NCI-H1417 (cell line): ENCODE measurements at places on chromosomes 12 and 14.
A peak's percentile ranks its signal among the peaks of the same experiment; 100 is the strongest.

DNA sequence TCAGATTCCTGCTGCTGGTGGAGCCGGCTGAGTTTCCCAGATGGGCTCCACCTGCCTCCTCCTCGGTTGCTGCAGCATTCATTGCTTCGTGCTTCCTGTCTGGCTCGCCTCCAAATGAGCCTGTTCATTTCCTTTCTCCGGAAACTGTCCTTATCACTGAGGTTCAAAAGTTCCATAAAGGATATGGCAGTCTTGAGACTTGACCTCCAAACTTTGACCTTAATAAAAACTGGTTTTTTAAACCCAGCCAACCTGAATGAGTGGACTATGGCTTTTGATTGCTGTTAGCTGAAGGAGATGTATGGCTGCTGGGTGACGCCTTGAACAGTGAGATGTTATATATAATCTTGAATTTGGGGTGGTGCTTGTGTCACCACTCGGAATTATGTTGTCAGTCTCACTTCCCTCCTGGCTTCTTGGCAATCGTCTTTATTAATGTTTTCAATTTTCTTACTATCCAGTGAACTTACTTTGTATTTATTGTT, 62.7 kb downstream of the RASSF3 start:
- peak; percentile 28 for DNase-seq

GRCh38 chr14:80266930-80267329, 55.6 kb upstream of the DIO2 start:
- DNase-seq = no peak

GRCh38 chr14:65600742-65601141, 188.2 kb downstream of the FUT8 start:
- no peak for DNase-seq

DNA sequence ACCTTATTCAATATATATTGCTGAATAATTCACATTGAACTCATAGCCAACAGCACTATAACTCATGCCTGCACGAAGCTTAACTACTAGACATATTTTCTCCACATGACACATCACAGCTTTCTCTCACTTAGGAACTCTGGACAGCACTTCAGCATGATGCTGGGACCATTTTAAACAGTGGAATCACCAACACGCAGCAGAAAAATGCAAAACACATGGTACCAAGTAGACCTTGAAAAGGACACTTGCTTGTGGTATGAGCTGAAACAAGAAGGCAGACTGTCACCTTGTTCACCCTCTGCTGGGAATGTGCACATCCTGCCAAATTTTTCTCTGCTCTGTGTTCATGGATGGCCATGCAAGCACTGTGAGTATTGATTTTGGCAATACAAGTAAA, 34.8 kb upstream of the CD9 start:
- DNase-seq = no peak

GRCh38 chr12:1246637-1247036, 255.6 kb downstream of the ERC1 start:
- DNase-seq = no peak

DNA sequence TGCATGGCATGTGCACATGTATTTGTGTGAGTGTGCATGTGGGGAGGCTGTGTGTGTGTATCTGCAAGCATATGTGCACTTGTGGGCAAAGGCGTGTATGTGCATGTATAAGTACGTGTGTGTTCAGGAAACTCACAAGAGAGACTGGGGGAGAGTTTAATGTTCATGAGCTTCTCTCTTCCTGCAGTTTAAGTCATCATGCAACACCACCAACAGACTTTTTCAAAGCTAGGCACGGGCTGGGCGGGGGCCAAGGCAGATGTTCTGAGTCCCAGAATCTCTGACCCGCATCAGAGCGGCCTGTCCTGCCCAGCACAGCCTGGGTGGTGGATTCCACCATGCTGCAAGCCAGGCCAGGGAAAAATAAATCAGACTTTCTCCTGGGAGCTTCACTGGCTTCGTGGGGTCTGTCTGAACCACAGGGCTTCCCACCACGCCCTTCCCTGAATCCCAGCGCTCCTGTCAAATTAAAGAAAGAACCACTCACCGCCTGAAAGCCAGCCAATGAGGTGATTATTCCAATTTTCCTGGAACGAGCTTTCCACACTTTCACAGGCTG, 75.7 kb downstream of the PITPNM2 start:
- DNase-seq = no peak

DNA sequence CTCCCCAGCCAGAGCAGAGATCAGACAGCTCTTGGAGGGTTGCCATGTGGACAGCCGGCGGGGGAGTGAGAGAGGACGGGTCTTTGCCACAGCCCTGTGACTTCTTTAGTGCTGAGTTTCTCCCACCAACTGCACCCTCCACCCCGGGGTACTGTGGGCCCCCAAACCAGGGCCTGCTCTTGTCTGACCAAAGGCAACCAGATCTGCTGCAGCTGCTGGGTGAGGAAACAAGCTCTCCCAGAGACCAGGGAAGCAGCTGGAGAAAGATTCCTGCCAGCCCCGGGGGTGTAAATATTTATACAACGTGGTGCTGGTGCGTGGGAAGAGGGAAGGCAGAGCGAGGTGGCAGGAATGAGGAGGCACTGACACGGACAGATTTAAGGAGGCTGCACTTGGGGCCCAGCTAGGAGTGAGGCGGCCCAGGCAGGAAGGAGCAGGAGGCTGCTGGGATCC, 14.3 kb upstream of the ZFP36L1 start:
- peak; percentile 41 for DNase-seq

DNA sequence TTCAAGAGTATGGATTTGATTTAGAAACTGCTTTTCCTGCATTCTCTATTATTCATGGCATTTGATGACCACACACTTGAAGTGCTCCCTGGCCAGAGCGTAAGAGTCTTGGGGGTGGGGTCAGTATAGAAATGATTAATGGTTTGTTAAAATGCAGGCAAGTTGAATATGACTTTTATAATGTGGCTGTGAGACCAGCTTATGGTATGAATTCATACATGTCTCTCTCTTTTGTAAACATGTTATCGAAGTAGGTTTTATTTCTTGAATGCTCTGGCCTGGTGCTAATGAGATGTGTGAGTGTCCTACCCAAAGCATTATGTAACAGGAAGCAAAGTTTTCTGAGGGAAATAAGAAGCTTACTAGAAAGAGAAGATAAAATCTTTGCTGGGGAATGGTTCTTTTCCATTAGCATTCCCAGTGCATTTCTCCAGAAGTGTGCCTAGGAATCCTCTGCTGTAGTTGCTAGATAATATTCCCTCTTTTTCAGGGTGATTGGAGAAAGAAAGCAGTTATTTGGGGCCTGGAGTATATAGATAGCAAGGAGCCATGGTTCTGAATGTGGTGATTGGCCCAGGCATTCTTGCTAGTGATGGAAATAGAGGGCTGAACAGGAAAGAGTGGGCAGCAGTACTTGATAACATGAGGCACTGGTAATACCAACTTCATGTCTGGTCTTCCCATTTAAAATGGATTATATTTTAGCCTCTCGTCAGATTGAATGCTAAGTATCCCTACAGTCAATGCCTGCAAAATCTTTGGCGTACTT, 289.7 kb downstream of the RAD51B start:
- DNase-seq = no peak

DNA sequence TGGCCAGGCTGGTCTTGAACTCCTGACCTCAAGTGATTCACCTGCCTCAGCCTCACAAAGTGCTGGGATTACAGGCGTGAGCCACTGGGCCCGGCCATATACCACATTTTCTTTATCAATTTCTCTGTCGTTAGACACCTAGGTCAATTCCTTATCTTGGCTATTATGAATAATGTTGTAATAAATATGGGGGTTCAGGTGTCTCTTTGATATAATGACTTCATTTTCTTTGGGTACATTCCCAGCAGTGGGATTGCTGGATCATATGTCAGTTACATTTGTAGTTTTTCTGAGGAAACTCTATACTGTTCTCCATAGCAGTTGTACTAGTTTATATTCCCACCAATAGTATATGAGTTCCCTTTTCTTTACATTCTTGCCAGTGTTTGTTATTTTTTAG, 67.8 kb upstream of the DDHD1 start:
- DNase-seq = no peak

GRCh38 chr12:63440048-63440447, 228.2 kb downstream of the DPY19L2 start:
- DNase-seq = peak; percentile 50

DNA sequence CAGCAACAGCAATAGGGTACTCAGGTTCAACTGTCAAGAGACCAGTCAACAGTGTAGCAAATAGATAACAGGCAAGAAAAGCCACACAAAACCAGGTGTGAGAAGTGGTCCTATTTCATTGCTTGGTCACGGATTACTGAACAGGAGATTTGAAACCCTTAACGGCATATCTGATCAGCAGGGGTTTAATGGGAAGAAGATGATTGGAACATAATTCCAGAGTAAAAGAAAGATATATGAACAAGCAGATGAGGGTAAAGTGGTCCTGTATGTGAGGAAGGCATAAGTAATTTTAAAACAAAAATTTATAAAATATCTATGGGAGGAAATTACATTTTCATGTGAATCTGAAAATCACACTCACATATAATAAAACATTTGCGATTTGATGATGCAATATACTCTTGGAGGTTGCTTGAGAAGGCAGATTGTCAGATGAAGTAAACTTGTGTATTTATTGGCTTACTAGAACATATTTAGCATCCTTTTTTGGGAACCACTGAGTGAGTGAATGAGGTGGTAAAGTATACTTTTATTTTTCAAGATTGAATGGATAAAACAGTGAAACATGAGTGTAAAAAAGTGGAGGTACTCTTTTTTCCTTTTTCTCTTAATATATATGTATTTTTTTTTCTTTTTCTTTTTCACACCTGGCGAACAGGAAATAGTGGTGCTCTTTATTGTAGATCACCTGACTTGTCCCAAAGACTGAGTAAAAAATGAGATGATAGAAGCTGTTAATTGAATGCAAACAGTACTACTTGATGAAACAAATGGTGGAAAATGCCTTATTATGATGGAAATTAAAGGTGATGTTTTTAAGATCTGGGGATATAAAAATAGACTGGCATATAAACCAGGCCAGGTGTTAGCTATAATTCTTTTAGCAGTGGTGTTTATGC, 21.6 kb upstream of the SDR39U1 start:
- DNase-seq = peak; percentile 70

DNA sequence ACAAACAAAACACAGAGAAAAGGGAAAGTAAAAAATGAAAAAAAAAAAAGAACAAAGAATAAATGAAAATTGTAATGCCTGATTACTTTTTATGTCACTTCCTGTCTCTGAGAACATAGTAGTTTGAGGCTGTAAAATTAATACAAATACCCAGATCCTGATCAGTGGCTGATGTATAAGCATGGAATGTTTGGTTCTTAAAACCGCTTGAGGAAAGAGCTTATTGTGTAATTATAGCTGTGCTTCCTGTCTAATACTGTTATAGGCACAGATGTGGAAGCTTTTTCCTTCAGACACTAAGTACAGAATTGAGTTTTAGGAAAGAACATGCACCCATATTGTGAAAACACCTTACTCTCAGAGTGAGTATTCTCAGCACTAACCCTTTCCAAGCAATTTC, 86.9 kb downstream of the AVPR1A start:
- no peak for DNase-seq

- DNase-seq = peak; percentile 81
These were observed 5.6 kb upstream of the HEBP1 start for GRCh38 chr12:13005649-13006048.
